ENCODE measurements at places on chromosomes 2 and 18. TPM values are rescaled to one million over a fixed set of nuclear protein-coding genes. Genes with fewer than 3 reads are reported as not detected.

DNA sequence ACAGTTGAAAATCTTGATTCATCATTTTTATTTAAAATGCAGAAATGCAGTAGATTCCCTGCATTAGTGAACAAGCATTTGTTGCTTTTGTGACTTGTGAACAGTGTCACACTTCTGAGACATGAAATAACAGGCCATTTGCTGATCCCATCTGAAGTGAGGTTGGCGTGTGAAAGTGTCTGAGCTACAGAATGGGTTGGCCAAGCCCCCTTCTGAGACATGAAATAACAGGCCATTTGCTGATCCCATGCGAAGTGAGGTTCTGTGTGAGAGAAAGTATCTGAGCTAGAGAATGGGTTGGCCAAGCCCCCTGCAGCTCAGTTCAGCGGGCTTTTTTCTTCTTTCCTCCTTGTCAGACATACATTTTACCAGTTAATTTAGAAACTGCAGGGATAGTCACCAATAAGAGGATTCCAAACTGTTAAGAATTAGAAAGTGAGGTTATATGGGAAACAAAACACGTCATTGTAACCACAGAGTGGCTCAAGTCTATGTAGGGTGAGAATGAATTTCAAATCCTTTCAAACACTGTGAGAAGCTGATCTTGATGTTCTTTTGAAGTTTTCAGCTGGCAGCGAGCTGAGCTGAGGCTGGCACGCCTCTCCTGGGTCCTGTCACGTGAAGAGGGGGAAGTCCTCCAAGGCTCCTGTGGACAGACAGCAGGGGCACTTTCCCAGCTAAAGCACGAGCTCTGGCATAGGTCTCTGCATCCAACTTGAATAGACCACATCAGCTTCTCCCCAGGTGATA lies 339.2 kb upstream of the SALL3 start:
- no peak overlapping the region for H3K27ac ChIP-seq
- no peaks in the 10 kb centered on the region for H3K36me3 ChIP-seq

DNA sequence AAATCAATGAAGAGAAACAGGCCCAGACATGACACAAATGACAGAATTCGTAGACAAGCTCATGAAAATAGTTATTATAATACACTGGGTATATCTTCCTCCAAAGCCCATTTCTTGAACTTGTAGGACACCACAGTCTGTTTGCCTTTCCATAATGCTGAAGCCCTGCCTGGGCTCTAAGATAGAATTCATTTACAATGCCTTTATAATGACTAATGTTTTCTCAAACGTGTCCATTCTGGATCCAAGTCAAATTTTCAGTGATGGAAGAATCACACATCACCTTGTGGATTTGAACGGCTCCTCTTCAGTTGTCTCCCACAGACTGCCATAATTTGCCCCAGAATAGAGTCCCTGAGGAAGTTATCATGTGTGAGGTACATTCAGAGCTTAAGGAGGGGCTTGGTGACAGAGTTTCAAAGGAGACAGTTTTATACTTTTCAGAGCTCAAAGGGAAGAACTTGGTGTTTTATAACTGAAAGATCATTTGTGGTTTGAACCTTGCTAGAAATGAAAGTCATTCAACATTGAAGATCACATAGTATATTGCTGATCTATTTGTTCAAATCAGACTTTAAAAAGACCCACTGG lies 38.2 kb downstream of the CASP8 start:
- H3K4me3 ChIP-seq = no peak overlapping the region
- DNase-seq = no peak
- H3K36me3 ChIP-seq = no peaks in the 10 kb centered on the region
- H3K4me1 ChIP-seq = no peaks in the 10 kb centered on the region
- no peaks in the 10 kb centered on the region for H3K27me3 ChIP-seq
- no peak overlapping the region for H3K27ac ChIP-seq

DNA sequence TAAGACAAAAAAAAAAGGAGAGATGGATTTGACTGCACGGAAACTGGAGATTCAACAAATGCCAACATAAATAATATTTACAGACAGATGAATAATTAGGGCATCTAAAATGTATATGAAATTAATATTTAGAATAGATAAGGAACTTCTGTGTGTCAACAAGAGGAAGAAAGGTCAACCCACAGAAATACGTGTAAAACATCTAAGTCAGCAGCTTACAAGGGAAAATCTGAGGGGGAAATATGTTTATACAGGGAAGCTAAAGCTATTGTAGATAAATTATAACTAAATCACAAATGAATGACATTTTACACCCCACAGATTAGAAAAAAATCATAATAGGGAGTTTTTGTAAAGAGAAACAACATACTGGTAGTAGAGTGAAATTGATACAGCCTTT lies 159.9 kb downstream of the PIEZO2 start:
- H3K36me3 ChIP-seq = no peaks in the 10 kb centered on the region
- no peak for DNase-seq
- no peak overlapping the region for H3K27ac ChIP-seq
- no peaks in the 10 kb centered on the region for H3K27me3 ChIP-seq
- no peaks in the 10 kb centered on the region for H3K4me1 ChIP-seq

DNA sequence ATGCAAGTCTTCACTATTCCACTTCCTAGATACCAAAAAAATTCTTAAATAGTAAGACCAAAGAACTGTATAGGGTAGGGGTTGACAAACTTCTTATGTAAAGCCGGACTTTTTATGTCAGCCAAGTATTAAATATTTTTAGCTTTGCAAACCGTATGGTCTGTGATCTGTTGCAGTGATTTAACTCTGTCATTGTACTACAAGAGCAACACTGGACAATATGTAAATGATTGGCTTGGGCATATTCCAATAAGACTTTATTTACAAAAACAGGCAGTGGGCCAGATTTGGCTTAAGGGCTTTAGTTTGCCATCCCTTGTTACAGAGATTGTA lies 48.0 kb downstream of the MGAT5 start:
- H3K36me3 ChIP-seq = no peaks in the 10 kb centered on the region
- no peak overlapping the region for H3K27ac ChIP-seq
- DNase-seq = no peak

Gene PNO1
- 37.7 TPM for total RNA-seq

DNA sequence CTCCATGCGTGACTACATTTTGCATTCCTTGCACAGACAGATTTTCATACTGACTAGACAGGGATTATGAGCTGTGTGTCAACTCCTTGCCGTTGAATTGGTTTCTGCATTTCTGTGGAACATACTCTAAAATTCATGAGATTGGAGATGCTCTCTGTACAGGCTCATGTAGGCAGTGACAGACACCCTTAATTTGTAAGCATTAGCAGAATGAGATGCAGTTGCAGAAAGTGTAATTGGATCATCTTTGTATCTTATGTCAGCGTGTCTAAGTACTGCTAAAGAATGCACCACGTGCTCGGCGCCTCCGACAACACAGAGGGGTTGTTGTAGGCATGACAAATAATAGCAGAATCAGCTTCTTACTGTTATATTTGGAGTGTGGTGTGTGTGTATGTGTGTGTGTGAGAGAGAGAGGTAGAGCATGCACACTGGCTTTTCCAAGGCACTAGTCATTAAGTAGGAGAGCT lies 212.4 kb downstream of the CMPK2 start:
- H3K36me3 ChIP-seq = no peaks in the 10 kb centered on the region
- H3K4me3 ChIP-seq = no peak overlapping the region
- no peak for DNase-seq
- H3K27me3 ChIP-seq = no peaks in the 10 kb centered on the region
- no peak overlapping the region for H3K27ac ChIP-seq

GRCh38 chr2:151928380-151928779 lies 100.2 kb upstream of the ARL5A start:
- H3K4me3 ChIP-seq = no peak overlapping the region
- DNase-seq = no peak
- no peak overlapping the region for H3K27ac ChIP-seq
- no peaks in the 10 kb centered on the region for H3K36me3 ChIP-seq
- no peaks in the 10 kb centered on the region for H3K4me1 ChIP-seq
- H3K27me3 ChIP-seq = peaks cover 12% of the 10 kb centered on the region

- DNase-seq = no peak
- no peak overlapping the region for H3K4me3 ChIP-seq
- H3K36me3 ChIP-seq = peaks cover 9% of the 10 kb centered on the region
- no peaks in the 10 kb centered on the region for H3K27me3 ChIP-seq
- peaks cover 6% of the 10 kb centered on the region for H3K4me1 ChIP-seq
Measured at GRCh38 chr2:207558079-207558491, 28.3 kb downstream of the CREB1 start.

Gene IGFBP5
- total RNA-seq = 1.9 TPM

DNA sequence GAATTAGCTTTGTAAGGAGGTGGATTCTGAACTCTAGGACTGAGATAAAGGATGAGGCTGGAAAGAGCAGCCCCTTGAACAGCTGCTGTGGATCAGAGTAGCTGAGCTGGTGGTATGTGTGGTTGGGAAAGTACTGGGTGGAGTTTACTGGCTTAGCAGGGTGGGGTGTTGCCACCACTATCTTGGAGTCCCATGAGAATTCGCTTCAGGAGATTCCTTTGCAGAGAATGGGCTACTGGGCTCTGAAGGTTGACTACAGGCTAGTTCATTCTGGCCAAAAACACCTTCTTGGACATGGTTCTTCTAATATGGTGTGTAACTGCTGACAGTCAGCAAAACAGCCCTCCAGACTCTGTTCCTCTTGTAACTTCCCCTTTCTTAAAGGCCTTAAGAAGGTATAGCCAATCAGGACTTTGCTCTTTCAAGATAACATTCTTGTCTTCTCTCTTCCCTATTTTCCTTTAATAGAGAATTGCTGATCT lies 52.7 kb downstream of the TET3 start:
- H3K27ac ChIP-seq = no peak overlapping the region
- no peaks in the 10 kb centered on the region for H3K27me3 ChIP-seq
- no peaks in the 10 kb centered on the region for H3K36me3 ChIP-seq

Data from Panc1 (cell line).